Activated CD8-positive, alpha-beta T cell treated with anti-CD3 and anti-CD28 coated beads, Interleukin-2, amount 10 ng/mL, durations not matched to agents 7 days and 5 days (primary cell): ENCODE measurements at places on chromosomes 12 and 14. TPM values are rescaled to one million over a fixed set of nuclear protein-coding genes. Genes with fewer than 3 reads are reported as not detected.

DNA sequence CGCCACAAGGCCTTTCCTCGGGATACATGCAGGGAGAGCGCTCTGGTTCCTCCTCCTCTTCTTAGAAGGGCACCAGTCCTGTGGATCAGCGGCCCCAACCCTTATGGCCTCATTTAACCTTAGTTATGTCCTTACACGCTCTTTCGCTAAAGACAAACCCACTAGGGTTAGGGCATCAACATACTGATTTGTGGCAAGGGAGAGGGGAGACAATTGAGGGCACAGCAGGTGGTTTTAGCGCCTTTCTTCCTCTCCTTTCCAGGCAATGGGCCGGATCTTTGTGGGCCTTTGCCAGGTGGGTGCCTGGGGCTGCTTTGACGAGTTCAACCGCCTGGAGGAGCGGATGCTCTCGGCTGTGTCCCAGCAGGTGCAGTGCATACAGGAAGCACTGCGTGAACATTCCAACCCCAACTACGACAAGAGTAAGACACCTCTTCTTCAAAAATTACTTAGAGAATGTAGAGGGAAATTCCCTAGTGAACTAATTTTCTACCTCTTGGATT lies 43.6 kb downstream of the DYNC1H1 start:
- DNase-seq = no peak

- no peak for DNase-seq
These were observed 99.6 kb downstream of the DYRK2 start for GRCh38 chr12:67747869-67748742.

GRCh38 chr14:79021766-79022165 lies 851.6 kb downstream of the NRXN3 start:
- no peak for DNase-seq

- DNase-seq = no peak
These were observed 376.4 kb downstream of the DIO2 start for GRCh38 chr14:79834868-79835267.

DNA sequence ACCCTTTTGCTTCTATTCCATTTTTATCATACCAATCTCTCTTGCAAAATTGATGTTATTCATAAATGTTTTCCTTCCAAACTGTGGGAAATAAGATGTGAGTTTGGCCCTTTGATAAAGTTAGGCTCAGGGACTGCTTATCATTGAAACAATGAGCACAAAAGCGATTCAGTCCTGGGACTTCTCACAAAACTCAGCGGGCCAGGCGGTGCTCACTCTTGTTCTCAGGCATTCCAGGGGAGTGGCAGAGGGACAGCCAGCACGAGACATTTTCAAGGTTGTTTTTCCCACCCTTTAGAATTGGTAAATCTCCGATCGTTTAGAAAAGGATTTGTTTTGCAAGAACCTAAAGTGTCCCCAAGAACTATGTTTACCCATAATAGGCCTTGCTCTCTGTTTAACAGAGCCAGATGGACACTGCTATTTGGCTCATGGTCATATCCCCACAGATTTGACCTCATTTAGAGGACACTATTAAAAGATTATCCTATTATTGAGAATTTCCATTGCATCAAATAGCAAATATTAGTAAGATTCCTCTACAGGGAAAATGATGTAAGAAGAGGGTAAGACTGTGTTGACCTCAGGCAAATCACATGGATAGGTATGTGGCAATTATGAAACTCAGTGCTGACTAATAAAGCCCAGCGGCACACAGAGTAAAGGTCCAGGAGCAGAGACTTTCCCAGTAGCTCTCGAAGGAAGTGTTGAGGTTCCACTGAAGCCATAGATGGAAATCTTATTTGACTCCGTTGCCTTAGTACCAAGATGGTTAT lies 102.7 kb upstream of the USP44 start:
- peak; percentile 29 for DNase-seq

- DNase-seq = no peak
These were observed 9.8 kb downstream of the IFFO1 start for GRCh38 chr12:6546016-6546415.

DNA sequence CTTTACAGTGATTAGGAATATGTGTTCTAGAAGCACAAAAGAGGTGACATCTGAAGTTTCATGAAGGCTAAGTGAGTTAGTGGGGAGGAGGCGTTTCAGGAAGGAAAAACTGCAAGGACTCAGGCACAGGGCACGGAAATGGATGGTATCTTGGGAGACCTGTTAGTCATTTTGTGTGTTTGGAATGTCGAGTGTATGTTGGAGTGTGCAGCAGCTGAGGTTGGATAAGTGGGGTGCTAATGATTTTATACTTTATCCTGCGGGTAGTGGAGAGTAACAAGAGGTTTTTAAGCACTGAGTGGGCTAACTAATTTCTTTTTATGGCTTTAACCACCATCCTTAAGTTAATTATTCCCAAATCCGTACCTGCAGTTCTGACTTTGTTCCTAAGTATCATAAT lies 571.5 kb upstream of the FBXO33 start:
- DNase-seq = no peak

GRCh38 chr14:61499991-61500390 lies 178.6 kb downstream of the PRKCH start:
- no peak for DNase-seq

DNA sequence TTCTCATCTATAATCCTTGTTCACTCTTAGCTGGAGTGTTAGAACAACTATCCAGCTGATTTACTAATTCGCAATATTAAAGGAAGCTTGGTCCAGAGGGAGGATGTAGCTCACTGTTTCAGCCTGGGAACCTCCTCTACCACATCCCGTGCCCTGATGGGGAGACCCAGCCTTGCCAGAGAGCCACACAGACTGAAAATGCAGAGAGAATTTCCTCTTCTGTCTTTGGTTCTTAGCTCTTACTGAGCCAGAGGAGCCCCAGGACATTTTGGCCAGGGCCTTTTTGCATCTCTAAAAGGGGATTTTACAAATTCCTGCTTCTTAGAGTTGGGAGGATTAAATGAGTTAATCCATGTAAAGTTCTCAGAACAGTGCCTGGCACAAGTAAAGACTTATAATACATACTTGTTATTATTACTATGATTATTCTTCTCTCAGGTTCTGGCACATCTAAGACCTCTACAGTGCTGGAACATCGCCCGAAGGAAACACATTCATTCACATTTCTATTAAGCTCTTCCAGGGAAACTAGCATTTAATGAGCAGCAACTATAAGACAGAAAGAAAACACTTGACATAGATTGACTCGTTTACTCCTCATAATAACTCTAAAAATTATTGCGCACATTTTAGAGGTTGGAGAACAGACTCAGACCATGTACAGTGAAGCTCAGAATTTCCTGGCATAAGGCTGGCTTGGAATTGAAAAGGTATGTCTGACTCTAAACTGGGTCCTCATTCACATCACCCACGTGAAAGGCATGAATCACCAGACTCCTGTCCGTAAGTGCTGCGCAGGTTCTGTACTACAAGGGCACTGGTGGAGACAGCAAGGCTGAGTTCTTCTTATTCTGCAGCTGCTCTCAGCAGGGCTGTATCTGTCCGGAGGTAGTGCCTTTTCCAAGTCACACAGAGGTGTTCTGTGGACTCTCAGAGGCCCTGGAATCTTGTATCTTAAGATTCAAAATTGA lies 27.8 kb upstream of the AEBP2 start:
- no peak for DNase-seq

DNA sequence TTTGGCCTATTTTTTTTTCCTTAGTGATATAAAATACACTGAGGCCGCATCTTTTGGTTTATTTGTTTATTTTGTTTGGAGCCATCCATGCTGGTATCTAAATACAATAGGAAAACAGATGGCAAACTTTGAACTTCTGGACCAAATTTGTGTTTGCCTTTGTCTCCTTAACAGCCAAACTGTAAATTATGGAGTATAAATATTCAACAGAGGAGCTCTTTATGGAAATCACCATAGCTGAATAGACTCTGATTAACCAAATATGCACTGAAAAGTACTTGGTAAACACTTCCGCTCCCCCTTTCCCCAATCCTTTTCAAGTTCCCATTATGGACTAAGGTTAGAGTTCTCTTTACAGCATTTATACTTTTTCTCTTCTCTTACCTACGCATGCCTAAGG lies 80.5 kb downstream of the TESC start:
- no peak for DNase-seq

GRCh38 chr12:120102189-120103043 lies 14.1 kb downstream of the RAB35 start:
- no peak for DNase-seq

- no peak for DNase-seq
These were observed 1905.4 kb upstream of the FLRT2 start for GRCh38 chr14:83624541-83624940.

DNA sequence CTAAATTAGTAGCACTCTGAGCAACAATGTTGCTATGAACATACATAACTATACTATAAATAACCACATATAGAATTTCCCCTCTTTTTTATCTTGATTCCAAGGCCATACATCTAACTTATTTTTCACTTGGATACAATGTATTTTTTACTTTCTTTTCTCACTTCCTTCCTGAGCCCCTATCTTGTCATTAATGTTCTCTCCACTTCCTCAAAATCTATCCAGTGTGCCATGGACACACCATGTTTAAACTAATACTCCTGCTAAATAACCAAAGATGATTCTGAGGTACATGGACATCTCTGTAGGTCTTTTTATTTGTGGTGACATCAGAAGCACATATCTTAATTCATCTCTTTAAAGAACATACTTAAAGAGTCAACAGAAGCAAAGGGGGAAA lies 251.2 kb downstream of the C12orf42 start:
- no peak for DNase-seq

DNA sequence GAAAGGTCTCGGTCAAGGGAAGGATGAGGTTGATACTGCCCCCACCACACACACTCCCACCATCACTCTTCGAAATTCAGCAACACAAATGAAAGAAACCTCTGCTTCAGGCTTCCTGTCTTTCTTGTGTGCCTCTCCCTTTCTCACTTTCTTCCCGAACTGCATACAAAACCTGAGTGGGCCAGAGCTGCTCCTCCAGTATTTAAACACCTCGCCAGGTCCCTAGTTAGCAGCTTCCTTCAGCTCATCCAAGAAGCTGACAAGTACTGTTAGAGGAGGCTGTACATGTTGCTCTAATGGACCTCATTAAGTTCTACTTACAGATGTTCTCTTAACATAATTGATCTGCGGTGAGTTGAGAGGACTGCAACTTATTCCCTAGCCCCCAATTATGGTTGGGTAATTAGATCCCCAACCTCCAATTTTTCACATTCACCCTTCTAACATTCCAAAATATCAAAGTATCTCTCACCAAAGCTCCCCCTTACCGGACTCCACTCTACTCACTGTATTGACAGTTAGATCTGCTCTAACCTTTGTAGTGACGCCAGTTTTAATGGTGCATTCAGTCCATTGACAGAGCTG lies 4.1 kb upstream of the LMO3 start:
- DNase-seq = no peak

- no peak for DNase-seq
These were observed 280.5 kb downstream of the VRK1 start for GRCh38 chr14:97077687-97078086.

GRCh38 chr14:105484069-105484996 lies 2.4 kb upstream of the CRIP1 start:
- peak; percentile 64 for DNase-seq

DNA sequence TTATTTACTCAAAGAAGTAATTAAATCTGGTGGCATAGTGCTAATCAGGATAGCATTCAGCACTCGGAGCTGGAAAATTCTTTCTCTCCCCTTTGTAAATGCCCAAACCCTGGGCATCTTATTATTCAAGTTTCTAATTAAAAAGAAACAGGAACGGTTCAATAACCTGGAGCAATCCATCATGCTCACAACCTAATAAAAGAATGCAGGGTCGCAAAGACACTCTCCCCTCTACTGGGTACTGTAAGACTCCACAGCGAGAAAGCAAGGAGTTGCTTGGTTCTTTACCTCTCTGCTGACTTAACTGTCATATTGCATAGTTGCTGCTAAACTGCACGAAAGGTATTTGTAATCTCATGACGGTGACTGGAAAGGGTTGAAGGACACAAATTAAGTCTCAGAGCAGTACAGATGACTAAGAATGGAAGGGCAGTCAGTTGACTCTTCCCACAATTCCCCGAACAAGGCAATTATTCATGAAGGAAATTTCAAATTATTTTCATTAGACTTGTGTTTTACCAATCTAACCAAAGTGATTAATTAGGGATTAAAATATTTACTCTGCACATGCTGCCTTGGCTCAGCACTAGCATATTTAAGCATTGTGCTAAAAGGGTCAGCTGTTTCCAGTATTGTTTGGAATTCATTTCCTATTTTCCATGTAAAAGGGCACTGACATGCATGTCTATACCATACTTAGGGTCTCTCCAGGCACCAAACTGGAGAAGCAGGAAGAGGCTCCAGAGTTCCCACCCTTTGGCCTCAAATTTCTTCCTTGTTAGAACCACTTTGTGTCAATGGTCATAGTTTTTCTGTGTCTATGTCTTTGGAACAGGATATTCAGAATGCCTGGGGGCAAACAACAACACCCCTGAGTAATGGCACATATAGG lies 182.2 kb downstream of the EXOC5 start:
- DNase-seq = no peak

- no peak for DNase-seq
These were observed 272 bp downstream of the HECTD1 start for GRCh38 chr14:31207287-31207754.

DNA sequence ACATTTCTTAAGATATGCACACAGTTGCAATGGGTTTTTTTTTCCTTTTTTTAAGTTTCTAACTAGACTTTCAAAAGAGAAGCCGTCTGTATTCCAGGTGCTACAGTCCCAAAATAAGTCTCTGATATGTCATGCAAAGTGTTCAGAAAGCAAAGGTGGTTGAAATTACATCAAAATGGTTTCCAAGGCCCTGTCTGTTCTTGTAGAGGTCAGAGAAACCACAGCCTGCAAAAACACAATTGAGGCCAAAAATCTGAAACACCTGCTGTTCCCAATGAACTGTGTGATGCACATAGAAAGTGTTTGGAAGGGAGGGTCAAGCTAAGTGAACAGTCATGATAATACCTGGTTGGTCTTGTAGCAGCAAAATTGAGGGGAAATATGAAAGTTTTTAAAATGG lies 91.0 kb downstream of the VRK1 start:
- no peak for DNase-seq

DNA sequence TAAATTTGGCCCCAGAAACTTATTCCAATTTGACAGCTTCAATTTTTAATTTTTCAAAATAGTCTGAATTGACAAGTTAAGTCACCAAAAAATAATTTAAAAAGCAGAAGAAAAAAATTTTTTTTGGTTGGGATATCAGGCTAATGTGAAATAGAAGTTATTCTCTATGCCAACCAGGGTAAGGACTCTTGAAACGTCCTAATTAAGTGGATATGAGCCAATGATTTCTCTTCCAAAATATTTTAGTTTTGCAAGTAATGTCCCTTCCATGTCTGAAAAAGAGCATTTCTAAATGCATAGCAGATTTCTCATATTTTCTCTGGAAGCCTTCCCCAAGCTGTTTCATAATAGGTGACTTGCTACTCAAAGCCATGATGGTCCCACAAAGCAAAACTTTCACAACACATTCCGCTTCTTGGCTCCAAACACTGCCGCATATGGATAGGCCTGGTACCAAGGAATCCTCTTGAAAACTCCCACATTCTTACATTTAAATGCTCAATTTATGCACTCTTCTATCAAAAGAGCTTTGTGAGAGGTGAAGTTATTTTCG lies 65.1 kb downstream of the SIX6 start:
- no peak for DNase-seq

- DNase-seq = peak; percentile 55
These were observed 166.1 kb upstream of the EEA1 start for GRCh38 chr12:93094988-93095737.

Gene CLEC12A
- 4.8 TPM for total RNA-seq

Gene GPX2
- not detected for total RNA-seq

Gene HOTAIR
- total RNA-seq = not detected

Gene DICER1
- 57.5 TPM for total RNA-seq

Gene NGB
- not detected for total RNA-seq

Gene KRT8
- total RNA-seq = not detected
